ENCODE measurements at places on chromosomes 12 and 14.

DNA sequence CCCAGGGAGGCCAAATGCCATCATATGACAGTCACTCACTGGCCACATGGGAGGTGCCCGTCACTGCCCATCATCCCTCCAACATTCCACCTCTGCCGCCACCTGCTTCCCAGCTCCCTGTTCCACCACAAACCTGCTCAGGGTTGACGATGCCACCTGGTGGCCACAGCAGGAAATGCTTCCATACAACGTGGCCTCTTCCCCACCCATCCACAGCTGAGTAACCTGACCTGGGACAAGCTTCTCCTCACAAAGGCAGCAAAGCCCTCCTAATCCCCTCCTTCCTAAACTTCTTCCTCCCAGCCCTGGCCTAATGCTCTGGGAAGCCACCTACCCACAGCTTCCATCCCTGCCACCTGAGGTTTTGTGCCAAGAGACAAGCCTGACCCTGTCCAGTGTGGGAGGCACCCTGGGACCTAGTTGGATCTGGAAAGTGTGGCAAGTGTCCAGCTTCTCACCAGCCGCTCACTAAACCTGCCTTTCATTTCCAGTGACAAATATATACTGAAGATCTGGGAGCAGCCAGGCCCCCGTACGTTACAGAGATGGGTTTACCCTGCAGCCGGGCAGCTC lies 4.3 kb downstream of the DEGS2 start:
- DNase-seq, result peak; percentile 64

DNA sequence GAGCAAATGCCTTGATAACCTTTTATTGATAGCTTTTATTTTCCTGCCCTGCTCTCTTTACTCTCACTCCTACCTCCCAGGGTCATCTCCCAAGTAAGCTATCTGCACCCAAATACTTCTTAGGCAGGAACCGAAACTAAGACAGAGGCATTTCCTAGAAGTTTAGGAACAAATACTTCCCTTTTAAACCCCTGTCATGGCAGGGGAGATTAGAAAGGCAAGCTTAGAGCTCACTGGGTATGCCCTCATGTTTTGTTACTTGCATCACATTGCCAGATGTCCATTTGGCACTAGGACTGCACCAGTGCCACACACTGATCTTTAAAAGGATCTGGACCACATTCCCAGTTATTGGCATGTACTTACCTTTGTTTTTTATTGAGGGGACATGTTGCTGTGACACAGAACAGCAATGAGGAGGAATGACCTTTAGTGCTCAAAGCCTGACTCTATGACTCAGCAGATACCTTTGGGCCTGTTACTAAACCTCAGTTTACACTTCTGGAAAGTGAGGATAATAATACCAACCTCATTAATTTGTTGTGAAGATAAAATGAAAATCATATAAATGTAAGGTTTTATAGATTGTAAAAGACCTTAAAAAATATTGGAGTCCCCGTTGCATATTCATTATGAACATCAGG lies 40.9 kb upstream of the MBIP start:
- DNase-seq, result no peak

DNA sequence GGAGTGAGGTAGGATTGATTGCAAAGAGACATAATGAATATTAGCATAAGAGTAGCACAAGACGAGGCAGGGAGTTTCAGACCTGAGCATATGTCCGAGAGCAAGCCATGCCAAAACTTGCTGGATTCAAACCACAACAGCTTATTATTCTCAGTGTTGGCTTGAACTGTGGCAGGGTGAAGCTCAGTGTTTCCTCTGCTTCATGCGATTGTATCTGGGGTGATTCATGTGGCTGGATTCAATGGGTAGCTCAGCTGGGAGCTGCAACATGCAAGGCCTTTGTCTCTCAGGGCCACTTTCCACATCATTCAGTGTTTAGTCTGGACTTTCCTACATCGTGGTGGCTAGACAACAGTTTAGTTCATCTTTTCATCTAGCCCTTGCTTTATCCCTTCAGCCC lies 22.1 kb upstream of the E2F7 start:
- no peak for DNase-seq

DNA sequence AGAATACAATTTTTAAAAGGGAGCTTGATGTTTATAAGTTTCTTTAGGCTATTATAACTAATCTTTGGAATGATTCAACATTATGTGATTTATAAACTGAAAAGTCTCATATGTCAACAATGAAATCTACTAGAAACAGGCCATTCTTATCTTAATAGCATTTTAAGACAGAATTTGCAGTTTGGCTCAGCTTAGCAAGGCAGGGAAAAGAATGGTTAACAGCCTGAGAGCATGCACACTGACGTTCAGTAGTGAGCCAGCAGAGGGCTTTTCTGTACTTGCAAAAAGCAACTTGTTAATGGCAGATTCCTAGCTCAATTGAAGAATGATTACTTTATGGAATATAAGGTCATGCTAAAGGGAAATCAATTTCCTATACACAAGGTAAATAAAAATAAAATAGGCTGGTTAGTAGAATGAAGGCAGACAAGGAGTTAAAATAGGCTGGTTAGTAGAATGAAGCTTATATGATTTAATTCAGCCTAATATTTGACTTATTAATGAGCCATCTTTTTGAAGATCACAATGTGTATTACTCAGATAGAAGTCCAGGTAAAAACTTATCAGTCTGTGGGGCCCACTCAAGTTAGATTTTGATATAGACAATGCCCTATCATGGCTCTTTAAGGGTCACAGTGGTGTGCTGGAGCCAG lies 95.9 kb downstream of the OTOGL start:
- no peak for DNase-seq

- no peak for DNase-seq
Observed at GRCh38 chr12:3671330-3672112, 81.4 kb downstream of the CRACR2A start.

Data from activated CD4-positive, alpha-beta memory T cell treated with anti-CD3 and anti-CD28 coated beads for 36 hours (primary cell).